ENCODE measurements at places on chromosomes 11 and 22.

DNA sequence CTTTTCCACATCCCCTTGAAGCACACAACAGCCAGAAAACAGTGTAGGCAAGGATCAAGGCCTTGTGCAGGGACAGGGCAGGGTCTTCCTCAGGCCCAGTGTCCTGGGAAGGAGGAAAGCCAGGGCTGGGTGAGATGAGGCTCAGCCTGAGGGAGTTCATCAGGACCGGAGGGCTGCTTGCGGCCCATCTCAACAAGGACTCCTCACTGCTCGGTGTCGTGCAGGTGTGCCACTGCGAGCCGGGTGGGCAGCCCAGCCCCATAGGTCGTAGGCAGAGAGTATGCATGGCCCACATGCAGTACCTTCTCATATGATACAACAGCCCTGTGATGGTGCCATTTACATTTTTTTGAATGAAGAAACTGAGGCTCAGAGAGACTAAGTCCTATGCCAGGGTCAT lies 12.9 kb downstream of the SHISA8 start:
- DNase-seq: no peak

GRCh38 chr11:125228993-125229392 lies 64.4 kb downstream of the PKNOX2 start:
- DNase-seq: no peak

DNA sequence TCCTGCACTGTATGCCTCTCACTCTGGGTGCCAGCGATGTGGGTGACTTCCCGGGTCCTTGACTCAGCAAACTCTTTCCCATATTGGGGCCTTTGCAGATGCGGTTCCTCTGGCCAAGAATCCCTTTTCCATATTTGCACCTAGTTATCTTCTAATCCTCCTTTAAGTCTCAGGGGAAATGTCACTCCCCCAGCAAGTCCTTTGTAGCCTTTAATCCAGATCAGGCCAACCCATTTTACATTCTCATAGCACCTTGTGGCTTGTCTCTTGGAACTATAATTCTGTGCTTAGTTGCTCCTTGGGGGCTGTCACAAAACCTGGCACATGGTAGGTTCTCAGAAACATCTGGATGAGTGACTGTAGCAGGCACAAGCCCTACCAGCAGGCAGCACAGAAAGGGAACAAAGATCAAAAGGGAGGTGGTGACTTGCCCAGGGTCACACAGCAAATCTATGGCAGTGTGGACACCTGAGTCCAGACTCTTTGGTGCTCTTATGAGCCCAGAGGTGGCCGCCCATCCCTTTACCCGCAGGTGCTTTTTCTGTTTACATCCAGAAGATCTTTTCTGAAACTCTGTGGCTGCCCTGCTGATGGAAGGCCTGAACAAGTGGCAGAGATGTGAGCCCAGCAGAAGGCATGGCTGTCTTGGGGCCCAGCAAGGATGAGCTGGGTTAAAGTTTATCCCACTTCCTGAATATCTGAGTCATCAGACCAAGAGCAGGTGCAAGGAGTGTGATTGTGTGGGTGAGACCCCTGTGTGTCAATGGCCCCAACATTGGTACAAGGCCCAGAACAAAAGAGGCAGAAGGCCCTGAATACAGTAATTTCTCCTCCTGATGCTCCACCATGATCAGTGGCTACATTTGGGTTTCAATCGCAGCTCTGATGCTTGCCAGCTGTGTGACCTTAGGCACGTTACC lies 78.6 kb upstream of the GRK3 start:
- no peak for DNase-seq

GRCh38 chr11:36763187-36763586 lies 165.2 kb upstream of the RAG2 start:
- no peak for DNase-seq

GRCh38 chr11:34419158-34419557 lies 19.6 kb upstream of the CAT start:
- DNase-seq: no peak

DNA sequence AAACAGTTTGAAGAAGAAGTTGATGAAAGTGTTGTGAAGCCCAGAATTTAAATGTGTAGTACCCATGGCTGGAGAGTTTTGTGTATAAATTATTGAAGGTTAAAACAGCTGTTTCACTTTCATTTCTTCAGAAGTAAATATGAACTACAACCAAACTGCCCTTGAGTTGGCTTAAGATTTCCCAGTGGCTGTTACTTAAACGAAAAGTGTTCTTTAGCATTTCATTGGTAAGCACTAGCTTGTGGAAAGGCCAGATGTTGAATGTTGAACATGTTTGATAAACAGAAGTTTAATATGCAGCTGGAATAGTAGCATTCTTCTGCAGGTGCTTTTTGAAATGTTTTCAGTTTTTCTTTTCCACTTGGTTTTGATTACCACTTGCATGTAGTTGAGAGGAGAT lies 83.2 kb upstream of the TNRC6B start:
- no peak for DNase-seq

GRCh38 chr11:93396316-93396715 lies 65.8 kb downstream of the DEUP1 start:
- DNase-seq: no peak

GRCh38 chr11:130871616-130872015 lies 44.7 kb downstream of the SNX19 start:
- no peak for DNase-seq

DNA sequence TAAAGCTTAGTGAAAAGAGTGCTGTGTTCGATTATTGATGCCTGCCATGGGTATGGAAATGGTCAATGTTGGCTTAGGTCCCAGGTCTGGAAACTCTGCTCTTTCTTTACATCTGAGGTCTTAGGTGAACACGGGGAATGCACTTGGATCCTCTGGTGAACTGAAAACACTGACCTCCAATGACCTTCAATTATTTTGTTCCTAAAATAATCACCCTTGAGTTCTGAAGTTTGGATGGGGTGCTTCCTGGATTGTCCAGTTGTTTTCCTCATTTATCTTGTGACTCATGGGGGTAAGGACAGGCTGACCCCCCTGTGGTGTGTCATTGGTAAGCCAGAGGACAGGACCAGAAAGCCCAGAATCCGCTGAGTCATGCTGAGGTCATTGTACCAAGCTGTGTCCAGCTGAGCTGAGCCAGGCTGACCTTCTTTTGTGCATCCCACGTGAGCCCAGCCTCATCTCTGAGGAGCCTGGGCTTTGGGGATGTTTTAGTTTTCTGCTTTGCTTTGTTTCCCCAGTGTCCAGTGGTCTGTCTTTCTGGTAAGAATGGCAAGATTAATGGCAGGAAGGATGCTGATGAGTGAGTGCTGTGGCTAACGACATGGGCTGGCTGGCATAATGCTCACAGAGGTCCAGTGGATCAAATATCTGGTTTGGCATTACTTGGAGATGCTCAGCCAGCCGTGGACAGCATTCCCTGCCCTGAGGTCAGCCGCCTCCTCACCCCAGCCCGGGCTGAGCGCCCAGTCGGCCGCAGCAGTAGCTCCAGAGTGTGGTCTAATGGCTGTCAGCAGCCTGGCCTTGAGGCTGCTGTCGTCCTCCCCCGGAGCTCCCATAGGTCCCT lies 35.6 kb downstream of the AMPD3 start:
- DNase-seq: no peak

- no peak for DNase-seq
Measured at GRCh38 chr11:121892131-121892681, 223.8 kb downstream of the BLID start.

- DNase-seq: no peak
Measured at GRCh38 chr11:120808616-120809050, 215.3 kb upstream of the TBCEL start.

GRCh38 chr11:122163053-122163819 lies 47.2 kb upstream of the BLID start:
- no peak for DNase-seq

DNA sequence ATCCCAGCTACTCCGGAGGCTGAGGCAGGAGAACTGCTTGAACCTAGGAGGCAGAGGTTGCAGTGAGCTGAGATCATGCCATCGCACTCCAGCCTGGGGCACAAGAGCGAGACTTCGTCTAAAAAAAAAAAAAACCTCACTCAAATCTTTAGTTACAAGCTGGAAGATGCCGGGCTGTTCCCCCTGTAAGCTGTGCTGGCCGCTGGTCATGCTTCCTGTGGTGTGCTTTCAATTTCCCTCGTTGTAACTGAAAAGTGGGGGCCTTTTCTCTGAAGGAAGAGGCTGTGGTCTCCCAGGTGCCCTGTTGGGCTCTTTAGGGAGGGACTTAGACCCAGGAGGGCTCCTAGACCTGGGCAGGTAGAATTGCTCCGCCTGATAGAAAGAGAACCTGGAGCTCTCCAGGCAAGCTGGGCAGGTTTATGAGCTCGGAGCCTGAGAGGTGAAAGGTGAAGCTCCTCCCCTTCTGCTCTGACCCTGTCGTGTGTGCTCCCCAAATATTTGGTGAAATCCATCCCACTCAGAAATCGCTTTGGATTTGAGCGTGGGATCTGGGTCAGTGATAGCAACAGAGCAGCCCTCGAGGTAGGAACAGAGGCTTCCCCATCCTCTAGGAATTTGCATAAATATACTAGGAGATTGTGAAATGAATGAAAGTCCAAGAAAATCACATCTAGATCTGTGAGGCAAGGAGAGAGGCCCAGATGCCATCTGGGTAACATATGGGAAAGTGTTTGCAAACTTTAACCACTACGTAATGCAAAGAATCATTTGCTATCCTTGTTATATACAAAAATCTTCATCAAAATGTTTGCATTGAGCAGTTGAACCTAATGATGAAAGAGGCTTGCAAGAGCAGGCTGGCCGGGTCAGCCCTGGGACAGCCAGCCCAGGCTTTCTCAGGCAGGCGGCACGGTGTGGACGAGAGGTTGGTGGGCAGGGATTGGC lies 154.3 kb downstream of the FBXO7 start:
- DNase-seq: no peak

DNA sequence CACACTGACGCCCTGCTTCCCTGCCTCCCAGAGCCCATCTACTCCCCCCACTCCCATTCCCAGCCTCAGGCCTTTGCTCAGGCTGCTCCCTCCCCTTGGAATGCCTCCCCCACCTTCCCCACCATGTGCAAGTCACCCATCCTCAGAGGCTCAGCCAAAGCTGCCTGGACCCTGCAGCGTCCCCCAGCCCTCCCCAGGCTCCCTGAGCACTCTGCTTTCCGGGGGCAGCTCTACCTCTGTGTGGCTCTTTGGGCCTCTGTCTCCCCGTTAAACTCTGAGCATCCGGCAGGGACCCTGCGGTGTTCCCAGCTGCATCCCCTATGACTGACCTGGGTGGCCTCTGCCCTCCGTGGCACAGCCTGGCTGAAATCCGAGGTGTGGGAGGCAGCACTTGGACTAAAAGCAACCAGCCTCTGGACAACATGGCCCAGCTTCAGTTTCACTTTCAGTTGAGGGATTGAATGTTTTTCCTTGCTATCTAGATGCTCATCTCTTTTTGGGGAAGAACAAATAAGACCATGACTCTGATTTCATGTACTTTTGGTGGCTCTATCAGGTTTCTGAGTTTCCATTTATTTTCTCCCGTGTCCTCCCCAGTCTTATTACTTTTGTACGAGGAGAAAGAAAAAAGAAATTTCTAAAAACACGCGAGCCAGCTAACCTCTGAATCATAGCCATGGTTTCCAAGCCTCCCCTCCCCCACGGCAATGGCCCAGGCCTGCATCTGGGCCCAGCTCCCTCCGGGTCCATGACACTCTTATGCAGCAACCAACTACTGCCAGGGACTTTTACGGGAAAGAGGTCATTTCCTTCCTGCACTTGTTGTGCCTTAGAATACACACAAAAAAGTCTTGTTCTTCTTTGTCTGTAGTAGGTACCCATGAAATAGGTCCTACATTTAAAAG lies 3.8 kb downstream of the APOL3 start:
- peak; percentile 11 for DNase-seq

DNA sequence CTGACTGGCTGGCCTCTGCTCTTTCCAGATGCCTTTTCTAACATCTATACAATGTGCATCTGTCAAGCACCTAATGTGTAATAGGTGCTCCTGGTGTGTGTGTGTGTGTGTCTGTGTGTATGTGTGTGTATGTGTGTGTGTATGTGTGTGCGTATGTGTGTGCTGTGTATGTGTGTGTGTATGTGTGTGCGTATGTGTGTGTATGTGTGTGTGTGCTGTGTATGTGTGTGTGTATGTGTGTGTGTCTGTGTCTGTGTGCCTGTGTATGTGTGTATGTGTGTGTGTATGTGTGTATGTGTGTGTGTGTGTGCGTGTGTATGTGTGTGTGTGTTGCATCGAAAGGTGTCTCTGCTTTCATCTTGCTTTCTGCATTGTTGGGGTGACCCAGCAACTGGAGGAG lies 57.9 kb downstream of the PKNOX2 start:
- no peak for DNase-seq

DNA sequence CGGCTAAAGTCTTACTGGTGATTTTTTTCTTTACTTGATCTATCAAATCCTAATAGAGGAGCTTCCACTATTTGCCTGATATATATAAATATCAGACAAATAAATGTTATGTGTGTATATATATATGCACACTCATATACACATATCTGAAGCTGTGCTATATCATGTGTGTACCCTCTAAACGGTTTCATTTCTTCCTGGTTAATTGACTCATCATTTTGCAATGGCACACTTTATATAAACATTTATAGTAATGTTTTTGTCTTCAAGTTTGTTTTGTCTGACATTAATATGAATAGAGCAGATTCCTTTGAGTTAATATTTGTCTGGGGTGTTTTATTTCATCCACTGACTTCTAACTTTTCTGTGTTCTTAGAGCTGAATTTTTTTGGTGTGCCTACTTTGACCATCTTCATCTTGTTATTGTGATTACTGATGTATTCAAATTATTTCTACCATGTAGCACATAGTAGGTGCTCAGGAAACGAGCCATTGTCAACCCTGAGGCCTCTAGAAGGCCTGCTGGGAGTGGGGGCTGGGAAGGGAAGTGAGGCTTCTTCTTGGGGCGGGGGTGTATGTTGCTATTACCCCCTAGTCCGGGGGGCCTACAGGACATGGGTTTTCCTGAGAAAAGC lies 82.6 kb downstream of the LRRC32 start:
- DNase-seq: no peak

GRCh38 chr11:134258577-134258976 lies 5.2 kb downstream of the ACAD8 start:
- DNase-seq: no peak

DNA sequence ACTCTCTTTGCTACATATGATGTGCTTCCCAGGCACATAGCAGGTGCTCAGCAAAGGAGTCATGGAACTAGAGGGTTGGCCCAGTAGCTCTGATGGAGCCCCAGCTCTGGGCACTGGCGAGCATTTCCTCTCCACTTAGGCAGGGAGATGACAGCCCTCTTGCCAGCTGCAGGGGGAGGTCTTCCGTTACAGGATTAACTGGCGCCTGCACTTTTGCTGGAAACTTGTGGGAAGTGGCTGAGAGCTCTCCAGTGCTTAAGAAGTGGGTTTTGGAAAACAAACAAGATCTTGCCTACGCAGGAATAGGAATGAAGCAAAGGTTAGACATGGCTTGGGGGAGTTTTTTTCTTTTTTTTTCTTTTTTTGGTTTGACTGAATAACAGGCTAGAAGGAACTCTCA lies 75.5 kb downstream of the MICAL2 start:
- DNase-seq: no peak

DNA sequence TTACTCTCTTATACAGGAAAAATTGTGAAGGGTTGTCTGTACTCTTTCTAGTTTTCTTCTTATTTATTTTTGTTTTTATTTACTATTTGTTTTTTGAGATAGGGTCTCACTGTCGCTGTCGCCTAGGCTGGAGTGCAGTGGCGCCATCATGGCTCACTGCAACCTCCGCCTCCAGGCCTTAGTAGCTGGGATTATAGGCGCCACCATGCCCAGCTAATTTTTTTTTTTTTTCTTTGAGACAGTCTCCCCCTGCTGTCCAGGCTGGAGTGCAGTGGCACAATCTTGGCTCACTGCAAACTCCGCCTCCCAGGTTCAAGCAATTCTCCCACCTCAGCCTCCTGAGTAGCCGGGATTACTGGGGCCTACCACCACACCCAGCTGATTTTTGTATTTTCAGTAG lies 18.4 kb downstream of the CUL5 start:
- no peak for DNase-seq

GRCh38 chr11:117761993-117762392 lies 35.0 kb downstream of the DSCAML1 start:
- no peak for DNase-seq

- DNase-seq: no peak
Measured at GRCh38 chr22:24400726-24401596, 26.4 kb upstream of the ADORA2A start.

Data from CMK (cell line).